ENCODE measurements at places on chromosomes 1 and 21.

DNA sequence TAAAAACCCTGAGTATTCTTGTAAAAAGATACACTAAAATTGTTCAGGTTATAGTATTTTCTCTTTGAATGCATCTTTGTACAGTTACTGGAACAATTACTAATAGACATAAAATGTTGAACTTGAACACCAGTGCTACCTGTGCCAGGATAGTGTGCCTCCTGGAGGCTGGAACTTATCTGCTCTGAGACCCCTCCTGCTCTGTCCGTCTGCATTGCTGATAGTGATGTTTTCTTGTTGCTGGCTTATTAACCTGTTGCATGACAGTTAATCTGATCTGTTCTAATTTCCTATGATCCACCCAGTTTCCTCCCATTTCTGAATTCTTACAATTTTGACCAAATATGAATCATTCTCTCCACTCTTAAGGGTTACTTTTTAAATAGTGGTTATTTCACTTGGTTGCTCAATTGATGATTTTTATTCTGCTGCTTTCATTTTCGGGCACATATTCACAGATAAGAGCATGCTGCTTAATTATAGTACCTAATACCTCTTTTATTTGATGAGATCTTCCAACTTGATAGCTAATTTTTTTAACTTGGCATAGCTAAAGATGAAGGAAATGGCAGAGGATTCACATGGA, 101.4 kb downstream of the CC2D1B start:
- no peak for DNase-seq

DNA sequence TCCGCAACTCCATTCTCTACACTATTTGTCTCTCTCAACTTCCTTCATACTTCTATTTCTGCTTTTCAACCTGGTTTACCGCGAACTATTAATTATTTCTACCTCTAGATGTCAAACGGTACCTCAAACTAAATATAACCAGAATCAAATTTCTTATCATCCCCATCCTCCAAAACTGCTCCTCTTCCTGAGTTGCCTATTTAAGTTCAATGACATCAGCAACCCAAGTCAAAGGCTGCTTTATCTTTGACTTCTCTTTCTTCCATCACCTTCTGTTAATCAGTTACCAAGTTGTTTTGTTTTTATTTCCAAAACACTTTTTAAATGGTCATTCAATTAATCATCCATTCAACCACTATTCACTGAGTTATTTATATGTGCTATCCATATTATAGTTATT, 171.9 kb downstream of the COL24A1 start:
- DNase-seq = no peak

- DNase-seq = peak; percentile 83
These were observed 16.5 kb downstream of the STK40 start for GRCh38 chr1:36369061-36369861.

- DNase-seq = no peak
These were observed 15.2 kb downstream of the KIF1B start for GRCh38 chr1:10225573-10225972.

- DNase-seq = no peak
These were observed 16.3 kb downstream of the TGFB2 start for GRCh38 chr1:218361298-218362065.

DNA sequence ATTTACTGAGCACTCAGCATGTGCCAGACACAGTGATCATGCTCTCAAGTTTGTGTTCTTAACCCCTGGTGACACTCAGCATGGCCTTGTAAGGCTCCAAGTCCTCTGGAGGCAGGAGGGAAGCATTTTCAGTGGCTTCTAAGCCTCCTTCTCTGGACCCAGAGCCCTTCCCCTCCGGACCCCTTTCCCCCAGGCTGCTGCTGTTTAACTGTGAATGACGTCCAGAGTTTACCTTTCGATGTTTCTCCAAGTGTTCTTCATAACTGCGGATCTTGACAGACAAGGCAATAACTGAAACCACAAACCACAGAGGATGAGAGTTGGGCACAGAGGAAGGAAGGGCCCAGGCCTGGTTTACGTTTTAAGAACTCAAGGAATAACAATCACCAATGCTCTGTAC, 6.5 kb downstream of the MRPS15 start:
- DNase-seq = no peak

DNA sequence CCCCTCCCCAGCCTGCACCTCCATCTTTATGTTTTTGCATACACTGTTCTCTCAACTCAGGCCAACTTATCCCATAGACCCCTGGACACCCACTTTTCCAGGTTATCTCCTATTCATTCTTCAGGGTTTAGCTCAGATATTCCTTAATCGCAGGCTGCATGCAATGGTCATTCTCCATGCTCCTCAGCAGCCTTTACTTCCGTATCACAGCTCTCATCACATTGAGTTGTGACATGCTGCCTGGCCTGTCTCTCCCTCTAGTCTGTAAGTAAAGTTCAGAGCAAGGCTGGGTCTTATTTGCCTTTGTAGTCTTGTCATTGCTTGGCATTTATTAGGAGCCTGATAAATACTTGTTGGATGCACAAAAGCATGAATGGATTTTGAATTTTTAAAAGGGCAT, 6.9 kb downstream of the DNAJC6 start:
- DNase-seq = no peak

- DNase-seq = no peak
These were observed 43.5 kb downstream of the DPYD start for GRCh38 chr1:97877307-97877706.

DNA sequence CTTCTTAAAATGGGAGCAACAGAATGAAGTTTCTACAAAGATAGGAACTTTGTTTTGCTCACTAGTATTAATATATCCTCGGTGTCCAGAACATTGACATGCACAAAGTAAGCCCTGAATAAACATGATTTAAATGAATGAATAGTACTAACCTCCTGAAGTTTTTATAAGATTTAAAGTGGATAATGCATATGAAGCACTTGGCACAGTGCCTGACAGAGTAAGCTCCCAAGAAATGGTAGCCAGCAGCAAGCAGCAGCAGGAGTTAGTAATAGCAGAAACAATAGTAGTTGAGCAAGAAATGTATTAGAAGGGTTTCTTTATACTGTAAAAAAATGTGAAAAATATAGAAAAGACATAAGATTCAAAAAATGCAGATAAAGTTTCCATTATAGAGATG, 258.1 kb upstream of the C1orf87 start:
- no peak for DNase-seq

Data from NCI-H774 (cell line).